Activated CD8-positive, alpha-beta T cell treated with anti-CD3 and anti-CD28 coated beads, Interleukin-2, amount 10 ng/mL, durations not matched to agents 7 days and 5 days (primary cell): ENCODE measurements at places on chromosomes 16 and 17. TPM values are rescaled to one million over a fixed set of nuclear protein-coding genes. Genes with fewer than 3 reads are reported as not detected.
A peak's percentile ranks its signal among the peaks of the same experiment; 100 is the strongest.

GRCh38 chr17:76723812-76724211 is 2.6 kb downstream of the JMJD6 start:
- peaks cover 61% of the 10 kb centered on the region for H3K4me1 ChIP-seq
- no peak for DNase-seq
- no peak overlapping the region for H3K4me3 ChIP-seq
- H3K36me3 ChIP-seq, result peaks cover 70% of the 10 kb centered on the region
- no peak overlapping the region for H3K27ac ChIP-seq
- H3K27me3 ChIP-seq, result no peaks in the 10 kb centered on the region

DNA sequence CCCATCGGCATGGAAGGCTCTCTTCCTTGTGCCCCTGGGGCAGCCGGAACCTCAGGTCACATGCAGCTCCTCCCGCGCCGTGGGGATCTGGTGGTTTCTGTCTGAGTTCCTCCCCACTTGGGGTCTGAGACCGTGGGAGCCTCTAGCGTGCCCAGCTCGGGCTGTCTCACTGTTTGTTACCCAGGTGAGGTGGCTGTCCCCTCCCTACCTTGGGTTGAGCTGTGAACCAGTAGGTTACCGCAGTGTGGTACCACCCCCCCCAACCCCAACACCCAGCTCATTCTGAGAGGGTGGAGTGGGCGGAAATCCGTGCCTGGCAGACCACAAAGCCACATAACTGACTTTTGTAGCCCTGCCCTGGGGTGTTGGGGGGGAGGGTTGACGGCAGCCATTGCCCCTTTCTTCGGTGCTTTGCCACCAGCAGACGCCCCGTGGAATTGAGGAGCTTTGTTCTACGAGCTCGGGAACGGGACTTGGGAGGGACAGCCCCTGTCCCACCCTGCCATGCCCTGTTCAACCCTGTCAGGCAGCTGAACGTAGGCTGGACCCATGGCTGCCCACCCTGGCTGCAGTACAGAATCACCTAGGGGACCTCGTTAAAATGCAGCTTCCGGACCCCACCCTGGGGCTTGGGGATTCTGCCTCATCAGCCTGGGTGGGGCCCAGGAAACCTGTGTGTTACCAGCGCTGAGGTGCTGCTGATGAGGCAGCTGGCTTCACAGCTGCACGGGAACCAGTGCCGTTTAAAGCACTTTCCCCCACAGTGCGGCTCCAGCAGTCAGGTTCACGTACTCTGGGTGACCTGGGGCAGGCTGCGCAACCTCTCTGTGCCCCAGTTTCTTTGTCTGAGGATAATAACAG is 18.5 kb downstream of the RAP1GAP2 start:
- peak; percentile 96 for DNase-seq
- peaks cover 23% of the 10 kb centered on the region for H3K27me3 ChIP-seq
- peaks cover 34% of the 10 kb centered on the region for H3K4me1 ChIP-seq
- peak overlapping the region; percentile 93 for H3K27ac ChIP-seq
- H3K36me3 ChIP-seq, result peaks cover 4% of the 10 kb centered on the region

GRCh38 chr16:60405286-60405685 is 1631.0 kb downstream of the CDH8 start:
- no peak overlapping the region for H3K27ac ChIP-seq
- H3K27me3 ChIP-seq, result no peaks in the 10 kb centered on the region
- H3K4me3 ChIP-seq, result no peak overlapping the region
- no peaks in the 10 kb centered on the region for H3K36me3 ChIP-seq

GRCh38 chr17:22090263-22090935 is 398.1 kb downstream of the KCNJ18 start:
- no peaks in the 10 kb centered on the region for H3K36me3 ChIP-seq
- H3K4me3 ChIP-seq, result no peak overlapping the region
- no peak for DNase-seq

DNA sequence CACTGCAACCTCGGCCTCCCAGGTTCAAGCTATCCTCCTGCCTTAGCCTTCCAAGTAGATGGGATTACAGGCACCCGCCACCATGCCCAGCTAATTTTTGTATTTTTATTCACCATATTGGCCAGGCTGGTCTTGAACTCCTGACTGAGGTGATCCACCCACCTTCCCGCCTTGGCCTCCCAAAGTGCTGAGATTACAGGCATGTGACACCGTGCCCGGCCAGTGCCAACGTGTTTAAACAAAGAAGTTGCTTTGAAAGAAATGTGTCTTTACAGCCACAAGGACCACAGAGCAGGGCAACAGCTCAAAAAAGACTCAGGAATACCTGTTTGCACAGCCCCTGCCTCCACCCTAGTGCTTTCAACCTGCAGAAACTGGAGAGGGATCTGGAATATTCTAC is 25.0 kb downstream of the ATPAF2 start:
- peaks cover 3% of the 10 kb centered on the region for H3K36me3 ChIP-seq
- H3K27ac ChIP-seq, result no peak overlapping the region
- no peaks in the 10 kb centered on the region for H3K4me1 ChIP-seq
- H3K4me3 ChIP-seq, result no peak overlapping the region
- H3K27me3 ChIP-seq, result no peaks in the 10 kb centered on the region

DNA sequence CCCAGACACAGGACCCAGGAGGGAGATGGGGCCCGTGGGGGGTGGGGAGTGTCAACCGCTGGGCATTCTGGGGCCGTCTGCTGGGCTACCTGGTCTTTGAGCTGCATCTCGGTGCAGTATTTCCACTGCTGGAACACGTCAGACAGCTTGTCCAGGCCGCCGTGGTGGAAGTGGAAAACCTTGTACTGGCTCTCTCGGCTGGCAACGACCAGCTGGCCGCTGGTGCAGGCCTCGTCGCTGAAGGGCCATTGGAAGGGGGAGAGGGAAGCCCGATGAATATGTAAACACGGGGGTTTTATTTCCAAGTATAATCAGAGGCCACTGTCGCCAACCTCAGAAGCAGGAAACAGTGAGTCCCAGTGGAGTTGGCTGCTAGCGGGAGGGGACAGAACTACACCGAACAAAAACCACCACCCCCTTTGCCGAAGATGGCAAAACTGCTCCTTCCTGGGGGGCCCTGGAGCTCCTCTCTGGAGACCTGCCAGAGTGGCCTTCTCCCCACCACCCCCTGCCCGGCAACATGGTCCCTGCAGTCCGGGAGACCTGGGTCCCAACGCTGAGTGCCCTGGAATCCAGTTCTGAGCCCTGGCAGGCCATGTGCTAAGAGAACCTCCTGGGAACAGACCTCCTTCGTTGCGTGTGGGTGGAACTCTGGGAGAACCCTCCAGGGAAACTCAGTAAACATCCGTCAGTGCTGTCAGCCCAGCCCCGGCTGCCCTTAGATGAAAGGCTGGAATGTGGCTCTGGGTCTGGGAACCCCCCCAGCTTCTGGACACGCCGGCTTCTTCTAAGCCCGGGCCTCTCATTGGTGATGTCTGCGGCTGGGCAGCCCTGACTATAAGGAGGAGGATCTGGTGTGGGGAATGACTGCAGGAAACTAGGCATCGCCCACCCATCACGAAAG is 84.1 kb downstream of the TBC1D16 start:
- no peaks in the 10 kb centered on the region for H3K27me3 ChIP-seq
- no peaks in the 10 kb centered on the region for H3K36me3 ChIP-seq
- no peak overlapping the region for H3K27ac ChIP-seq
- H3K4me3 ChIP-seq, result no peak overlapping the region
- no peak for DNase-seq

The RAB40B gene
- 1.3 TPM for total RNA-seq

DNA sequence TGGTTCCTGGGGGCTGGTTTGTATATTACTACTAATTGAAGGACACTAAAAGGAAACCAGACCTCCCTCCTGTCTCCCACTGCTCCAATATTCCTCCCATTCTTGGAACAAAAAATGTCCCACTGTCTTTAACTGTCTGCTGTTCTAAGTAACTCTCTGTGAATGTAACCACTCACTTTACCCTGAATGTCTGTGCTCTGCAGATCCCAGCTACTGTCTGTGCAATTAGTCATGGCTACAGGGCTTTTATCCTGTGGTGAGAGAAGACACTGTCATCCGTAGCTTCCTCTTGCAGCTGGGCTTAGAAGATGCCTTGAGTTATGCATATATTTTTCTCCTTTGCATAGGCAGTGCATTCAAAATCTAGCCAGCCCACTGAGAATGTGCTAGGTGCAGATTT is 853.8 kb downstream of the CDH8 start:
- no peak for DNase-seq
- H3K27me3 ChIP-seq, result no peaks in the 10 kb centered on the region
- H3K4me1 ChIP-seq, result no peaks in the 10 kb centered on the region
- no peak overlapping the region for H3K27ac ChIP-seq

DNA sequence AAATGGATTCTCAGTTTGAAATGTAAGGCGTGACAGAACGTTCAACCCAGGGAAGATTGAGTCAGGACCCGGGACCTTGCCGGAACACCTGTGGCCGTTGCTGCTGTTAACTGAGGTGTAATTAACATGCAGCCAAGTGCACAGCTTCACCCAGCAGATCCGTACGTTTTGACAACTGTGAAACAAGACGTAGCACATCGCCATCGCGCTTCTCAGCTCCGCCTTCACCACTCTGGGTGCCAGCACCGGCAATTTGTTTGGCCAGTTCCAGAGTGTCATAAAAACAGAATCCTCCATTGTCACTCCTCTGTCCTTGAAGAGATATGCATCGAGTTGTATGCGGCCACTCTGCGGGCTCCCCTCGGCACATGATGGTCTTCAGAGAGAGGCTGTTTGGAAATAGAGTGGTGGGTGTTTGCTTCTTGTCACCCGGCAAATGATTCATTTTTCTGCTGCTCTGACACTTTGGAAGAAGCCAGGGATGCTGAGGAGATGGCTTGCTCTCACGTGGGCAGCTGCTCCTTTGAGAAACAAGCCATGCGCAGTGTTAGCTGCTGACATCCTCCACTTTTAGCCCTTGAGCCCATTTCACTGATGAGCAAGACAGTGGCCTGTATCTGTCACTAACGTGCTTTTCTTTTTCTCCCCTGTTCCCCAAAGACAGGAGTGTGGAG is 22.6 kb downstream of the NAA60 start:
- DNase-seq, result no peak
- peaks cover 36% of the 10 kb centered on the region for H3K36me3 ChIP-seq

GRCh38 chr17:797236-797840 is 15.2 kb downstream of the MRM3 start:
- DNase-seq, result no peak
- peaks cover 7% of the 10 kb centered on the region for H3K4me1 ChIP-seq
- no peaks in the 10 kb centered on the region for H3K27me3 ChIP-seq

- H3K4me1 ChIP-seq, result no peaks in the 10 kb centered on the region
- H3K36me3 ChIP-seq, result no peaks in the 10 kb centered on the region
- no peak for DNase-seq
- H3K27me3 ChIP-seq, result no peaks in the 10 kb centered on the region
Observed at GRCh38 chr17:53314521-53314920, 508.2 kb upstream of the KIF2B start.

DNA sequence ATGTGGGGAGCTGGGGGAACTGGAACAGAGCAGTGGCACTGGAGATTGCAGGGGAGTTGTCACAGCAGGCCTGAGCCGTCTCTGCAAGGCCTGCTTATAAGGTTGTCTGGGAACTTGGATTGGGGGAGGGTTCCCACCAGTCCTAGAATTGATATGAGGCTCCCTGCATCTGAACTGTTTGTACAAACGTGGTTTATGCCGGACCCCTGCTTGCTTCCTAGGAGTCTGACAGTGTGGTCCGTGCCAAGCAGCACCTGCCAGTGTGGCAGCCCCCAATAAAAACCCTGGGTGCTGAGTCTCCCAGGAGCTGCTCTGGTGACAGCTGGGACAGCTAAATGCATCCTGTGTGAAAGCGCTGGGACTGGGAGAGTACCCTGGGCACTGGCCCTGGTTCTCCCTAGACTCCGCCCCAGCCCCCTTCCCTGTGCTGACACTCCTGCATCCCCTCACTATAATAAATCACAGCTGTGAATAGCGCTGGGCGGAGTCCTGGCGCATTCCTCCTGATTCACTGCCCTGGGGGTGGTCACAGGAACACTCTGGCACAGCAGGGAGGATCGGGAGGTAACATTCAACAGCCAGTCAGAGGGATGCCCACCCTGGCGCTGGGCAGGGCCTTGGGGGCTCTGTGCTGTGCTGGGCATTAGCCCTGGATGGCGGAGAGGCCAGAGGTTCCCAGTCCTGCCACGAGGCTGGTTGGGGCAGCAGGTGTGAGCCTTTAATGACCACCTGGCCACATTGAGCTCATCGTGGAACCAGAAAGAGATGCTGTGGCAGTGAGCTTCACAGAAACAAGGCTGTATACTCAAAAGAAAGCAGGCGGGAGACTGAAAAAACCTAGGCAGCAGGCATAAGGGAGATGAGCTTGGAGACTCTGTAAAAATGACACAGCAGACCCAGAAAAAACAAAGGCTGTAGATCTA is 45.6 kb downstream of the RMI2 start:
- H3K27me3 ChIP-seq, result no peaks in the 10 kb centered on the region
- no peak overlapping the region for H3K27ac ChIP-seq
- peaks cover 21% of the 10 kb centered on the region for H3K4me1 ChIP-seq
- H3K4me3 ChIP-seq, result no peak overlapping the region
- no peaks in the 10 kb centered on the region for H3K36me3 ChIP-seq

DNA sequence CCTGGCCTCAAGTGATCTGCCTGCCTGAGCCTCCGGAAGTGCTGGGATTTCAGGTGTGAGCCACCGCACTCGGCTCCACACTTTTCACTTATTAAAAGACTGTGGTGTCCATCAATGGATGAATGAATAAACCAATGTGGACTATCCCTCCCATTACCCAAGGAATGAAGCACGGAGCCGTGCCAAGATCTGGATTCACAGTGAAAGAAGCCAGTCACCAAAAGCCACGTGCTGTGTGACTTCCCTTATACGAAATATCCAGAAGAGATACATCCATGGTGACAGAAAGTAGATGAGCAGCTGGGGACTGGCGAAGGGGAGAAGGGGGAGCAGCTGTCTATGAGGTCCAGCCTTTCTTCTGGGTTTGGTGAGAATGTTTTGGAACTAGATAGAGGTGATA is 48.2 kb upstream of the STH start:
- peaks cover 36% of the 10 kb centered on the region for H3K27me3 ChIP-seq
- no peak overlapping the region for H3K27ac ChIP-seq
- no peak overlapping the region for H3K4me3 ChIP-seq
- no peak for DNase-seq
- H3K36me3 ChIP-seq, result no peaks in the 10 kb centered on the region

DNA sequence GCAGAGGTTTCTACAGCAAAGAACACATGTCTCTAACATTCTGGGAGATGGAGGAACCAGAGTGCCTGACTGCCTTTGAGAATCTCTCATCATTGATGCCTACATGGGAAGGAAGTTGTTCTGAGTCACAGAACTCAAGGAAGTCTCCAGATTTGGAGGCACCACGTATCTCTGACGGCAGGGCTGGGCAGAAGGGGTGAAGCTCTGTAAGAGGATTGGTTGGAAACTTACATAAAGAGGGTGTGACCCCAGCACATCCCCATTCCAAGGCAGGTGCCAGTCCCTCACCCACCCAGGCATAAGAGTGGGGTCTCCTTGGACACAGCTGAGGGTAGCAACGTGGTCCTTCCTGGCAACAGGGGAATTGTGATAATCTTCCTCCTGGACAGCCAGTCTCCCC is 17.4 kb downstream of the TNFRSF13B start:
- H3K27ac ChIP-seq, result no peak overlapping the region
- peaks cover 31% of the 10 kb centered on the region for H3K27me3 ChIP-seq
- H3K4me1 ChIP-seq, result no peaks in the 10 kb centered on the region
- DNase-seq, result no peak
- no peak overlapping the region for H3K4me3 ChIP-seq

GRCh38 chr16:80984124-80984892 is 22.4 kb downstream of the CMC2 start:
- H3K4me3 ChIP-seq, result no peak overlapping the region
- H3K4me1 ChIP-seq, result peaks cover 8% of the 10 kb centered on the region
- H3K27ac ChIP-seq, result no peak overlapping the region
- H3K36me3 ChIP-seq, result peaks cover 35% of the 10 kb centered on the region
- DNase-seq, result no peak
- H3K27me3 ChIP-seq, result no peaks in the 10 kb centered on the region
